Activated naive CD4-positive, alpha-beta T cell treated with Interleukin-2 at 50 U/mL for 16 hours (primary cell): ENCODE measurements at places on chromosomes 4 and X.

- DNase-seq: no peak
Observed at GRCh38 chr4:122384245-122384644, 5.4 kb downstream of the ADAD1 start.

GRCh38 chr4:168502861-168503260 is 6.0 kb downstream of the PALLD start:
- DNase-seq: no peak

DNA sequence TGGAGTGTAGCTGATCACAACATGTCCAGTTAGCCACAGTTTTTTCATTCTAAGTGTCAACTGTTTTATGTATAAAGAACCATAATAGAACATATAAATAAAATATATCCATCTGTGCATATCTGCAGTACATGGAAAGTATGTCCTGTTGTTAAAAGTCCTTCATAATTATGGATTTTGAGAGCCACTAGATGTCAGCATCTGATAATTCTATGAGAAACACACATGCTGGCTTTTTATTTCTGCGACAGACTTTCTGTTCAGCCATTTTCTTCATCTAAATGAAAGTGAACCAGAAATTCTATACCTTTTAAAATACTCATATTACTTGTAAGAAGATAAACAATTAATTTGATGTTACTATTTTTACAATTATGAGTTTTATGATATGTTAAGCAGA is 251.5 kb downstream of the GPM6A start:
- DNase-seq: no peak

DNA sequence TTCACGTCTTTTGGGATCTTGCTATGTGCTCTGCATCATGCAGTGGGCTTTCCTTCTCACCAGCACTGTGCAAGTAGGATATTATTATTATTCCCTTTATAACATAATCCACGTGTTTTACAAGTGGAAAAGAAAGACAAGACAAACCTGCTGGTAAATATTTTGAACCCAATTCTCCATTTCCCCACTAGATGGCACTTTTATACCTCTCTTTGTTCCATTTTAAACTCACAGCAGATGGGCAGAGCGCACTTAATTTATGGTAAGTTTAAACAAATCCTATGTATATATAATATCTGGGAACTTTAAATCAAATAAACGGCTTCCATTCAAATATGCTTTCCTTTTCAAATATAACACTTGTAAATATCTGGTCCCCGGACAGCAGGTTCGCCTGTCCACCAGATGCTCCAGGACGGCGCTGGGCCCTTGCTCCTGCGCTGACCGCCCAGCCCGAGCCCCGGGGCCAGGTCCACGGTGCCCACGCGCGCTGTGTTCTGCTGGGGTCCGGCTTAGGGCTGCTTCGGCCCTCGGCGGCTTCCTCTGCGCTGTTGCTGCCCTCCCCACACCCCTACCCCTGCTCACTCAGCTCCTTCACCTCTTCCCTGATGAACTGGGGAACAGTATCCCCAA is 31.1 kb downstream of the F11 start:
- no peak for DNase-seq

DNA sequence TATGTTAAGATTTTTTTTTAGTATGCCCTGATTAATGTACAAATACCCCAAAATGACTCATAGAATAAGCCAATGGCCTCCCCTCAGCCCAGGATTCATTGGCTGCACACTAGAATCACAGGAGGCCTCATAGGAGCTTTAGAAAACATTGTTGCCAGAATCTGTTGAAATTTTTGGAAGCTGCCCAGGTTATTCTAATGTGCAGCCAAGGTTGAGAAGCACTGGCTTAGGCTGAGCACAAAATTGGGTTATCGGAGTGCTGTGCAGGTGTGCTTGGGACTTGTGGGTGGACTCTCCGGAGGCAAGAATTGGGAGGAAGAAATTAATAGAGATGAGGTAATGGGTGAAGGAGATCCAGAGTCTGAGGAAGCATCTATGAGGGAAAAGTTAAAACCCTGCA is 41.3 kb upstream of the VCX start:
- no peak for DNase-seq

- DNase-seq: no peak
Observed at GRCh38 chr4:99863804-99864203, 30.4 kb downstream of the LAMTOR3 start.

DNA sequence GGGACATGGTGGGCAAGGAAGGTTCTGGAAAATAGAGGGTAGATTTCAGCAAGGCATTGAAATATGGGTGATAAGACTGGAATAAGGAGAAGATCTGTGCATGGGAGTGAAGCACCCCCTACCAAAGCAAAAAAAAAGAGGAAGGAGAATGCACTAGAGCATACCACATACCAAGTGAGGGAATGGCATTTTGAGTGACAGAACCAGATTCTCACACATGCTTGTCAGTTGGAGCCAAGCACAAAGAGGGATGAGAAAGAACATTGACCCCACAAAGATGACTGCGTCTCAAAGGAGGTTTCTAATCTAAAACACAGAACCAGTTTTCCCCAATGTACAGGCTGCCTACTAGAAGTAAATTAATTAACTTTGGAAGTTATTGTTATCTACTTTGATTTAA is 140.3 kb upstream of the SMAD1 start:
- DNase-seq: no peak

GRCh38 chr4:174377613-174378012 is 93.9 kb downstream of the CEP44 start:
- DNase-seq: no peak
